ENCODE measurements at places on chromosomes 3 and 15.

GRCh38 chr3:130711565-130712324 lies 34.9 kb downstream of the PIK3R4 start:
- no peak for DNase-seq

DNA sequence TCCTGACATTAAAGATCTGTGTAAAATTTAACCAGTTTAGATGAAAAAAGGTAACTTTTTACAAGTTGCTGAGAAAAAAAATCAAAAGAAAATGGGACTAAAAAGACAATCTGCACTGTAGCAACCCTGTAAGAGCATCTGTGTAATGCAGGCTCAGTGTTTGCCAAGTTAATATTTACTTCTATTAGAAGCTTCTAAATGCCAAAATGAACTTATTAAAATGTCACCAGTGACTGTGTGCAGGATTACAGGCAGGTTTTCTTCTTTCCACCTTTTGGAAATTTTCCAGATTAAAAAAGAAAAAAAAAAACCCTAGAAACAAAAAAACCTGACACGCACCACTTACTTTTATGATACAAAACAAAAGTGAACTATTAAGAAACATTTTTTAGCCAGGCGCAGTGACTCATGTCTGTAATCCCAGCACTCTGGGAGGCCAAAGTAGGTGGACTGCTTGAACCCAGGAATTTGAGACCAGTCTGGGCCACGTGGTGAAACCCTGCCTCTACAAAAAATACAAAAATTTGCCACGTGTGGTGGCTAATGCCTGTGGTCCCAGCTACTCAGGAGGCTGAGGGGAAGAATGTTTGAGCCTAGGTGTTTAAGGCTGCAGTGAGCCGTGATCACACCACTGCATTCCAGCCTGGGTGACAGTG lies 87.2 kb downstream of the TJP1 start:
- DNase-seq = no peak

GRCh38 chr3:179865861-179866505 lies 170.8 kb downstream of the PEX5L start:
- no peak for DNase-seq

- DNase-seq = peak; percentile 67
Observed at GRCh38 chr15:52208306-52208946, 17.2 kb upstream of the GNB5 start.

- DNase-seq = no peak
Observed at GRCh38 chr3:177776661-177777101, 579.4 kb upstream of the TBL1XR1 start.

- no peak for DNase-seq
Observed at GRCh38 chr3:186425788-186426730, 64.0 kb upstream of the DGKG start.

DNA sequence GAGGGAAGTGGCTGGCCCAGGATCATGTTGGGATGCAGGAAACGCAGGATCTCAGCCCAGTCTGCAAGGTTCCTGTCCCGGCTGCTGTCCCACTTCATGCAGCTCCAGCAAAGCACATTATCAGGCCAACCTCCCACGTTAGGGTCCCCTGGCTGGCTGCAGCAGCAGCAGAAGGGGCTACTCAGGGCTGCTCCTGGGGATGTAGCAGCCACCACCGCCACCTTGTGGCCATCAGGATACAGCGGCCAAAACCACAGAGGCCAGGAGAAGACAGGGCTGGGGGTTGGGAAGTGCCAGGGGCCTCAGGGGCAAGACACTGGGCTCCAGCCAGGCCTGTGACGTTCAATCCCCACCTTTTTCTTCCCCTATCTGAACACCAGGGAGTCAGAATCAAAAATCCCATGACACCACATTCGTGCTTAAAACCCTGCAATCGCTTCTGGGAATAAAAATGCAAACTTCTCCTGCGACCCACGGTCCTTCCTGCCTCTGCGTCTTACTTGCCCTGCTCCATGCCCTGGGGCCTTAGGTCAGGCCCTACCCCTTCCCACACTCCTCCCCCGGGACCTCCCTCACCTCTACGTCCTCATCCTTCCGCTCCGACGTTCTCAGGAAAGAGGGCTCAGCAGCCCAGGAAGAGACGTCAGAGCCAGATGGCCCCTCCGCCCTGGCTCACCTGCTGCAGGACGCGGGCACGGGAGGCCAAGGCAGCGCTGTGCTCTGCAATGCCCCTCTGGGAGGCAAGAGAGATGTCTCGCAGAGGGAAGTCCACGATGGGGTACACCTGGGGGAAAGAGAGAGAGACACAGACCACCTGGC lies 21.5 kb downstream of the SSUH2 start:
- peak; percentile 24 for DNase-seq

DNA sequence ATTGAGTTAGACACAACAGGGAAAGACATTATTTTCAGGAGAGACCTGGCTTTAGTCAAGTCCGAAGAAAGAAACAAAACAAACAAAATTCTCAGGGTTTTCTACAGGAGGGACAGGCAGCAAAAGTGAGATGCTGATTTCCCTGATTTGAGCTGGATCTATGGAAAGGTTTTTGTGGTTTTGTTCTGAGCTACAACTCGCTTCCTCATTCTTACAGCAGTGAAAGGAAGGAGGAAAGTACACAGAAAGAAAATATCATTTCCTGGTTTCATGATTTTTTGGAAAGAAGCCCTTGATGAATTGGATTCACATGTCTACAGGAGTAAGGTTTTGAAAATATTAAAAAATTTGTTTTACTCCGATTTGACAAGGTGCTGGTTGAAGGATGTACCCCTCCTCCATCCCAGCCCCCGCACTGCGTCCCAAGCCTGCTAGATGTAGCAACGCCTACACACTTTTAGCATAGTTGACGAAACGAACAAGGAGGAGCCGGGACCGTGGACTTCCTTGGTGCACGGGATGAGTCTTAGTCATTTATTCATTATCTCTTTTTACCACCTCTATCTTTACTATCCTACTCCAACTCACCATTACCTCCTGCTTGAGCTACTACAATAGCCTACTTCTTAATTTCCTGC lies 10.8 kb downstream of the PRICKLE2 start:
- DNase-seq = no peak

DNA sequence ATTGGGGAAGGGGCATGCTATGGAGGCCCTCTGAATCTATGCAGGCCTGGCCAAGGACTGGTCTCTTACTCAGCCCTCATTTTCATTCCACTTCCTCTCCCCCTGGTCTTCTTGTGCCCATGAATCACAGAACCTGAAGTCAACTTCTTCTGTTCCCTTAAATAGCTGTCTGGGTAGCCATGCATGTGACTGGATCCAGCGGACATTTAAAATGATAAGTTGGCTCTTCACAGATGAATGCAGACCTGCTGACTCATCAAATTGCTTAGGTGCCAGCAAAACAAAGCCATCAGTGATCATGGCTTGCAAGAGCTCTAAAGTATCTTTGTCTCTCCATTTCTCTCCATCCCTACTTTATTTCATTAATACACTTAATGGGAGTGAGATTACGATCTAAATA lies 90.1 kb upstream of the CADPS start:
- no peak for DNase-seq

- DNase-seq = no peak
Observed at GRCh38 chr3:53555068-53555588, 60.7 kb downstream of the CACNA1D start.

- no peak for DNase-seq
Observed at GRCh38 chr15:40430271-40430805, 10.4 kb upstream of the BAHD1 start.

- no peak for DNase-seq
Observed at GRCh38 chr3:33124638-33125037, 10.8 kb downstream of the CRTAP start.

GRCh38 chr3:35919160-35919559 lies 279.8 kb downstream of the ARPP21 start:
- no peak for DNase-seq

- no peak for DNase-seq
Observed at GRCh38 chr3:8638994-8639658, 5.5 kb downstream of the SSUH2 start.

DNA sequence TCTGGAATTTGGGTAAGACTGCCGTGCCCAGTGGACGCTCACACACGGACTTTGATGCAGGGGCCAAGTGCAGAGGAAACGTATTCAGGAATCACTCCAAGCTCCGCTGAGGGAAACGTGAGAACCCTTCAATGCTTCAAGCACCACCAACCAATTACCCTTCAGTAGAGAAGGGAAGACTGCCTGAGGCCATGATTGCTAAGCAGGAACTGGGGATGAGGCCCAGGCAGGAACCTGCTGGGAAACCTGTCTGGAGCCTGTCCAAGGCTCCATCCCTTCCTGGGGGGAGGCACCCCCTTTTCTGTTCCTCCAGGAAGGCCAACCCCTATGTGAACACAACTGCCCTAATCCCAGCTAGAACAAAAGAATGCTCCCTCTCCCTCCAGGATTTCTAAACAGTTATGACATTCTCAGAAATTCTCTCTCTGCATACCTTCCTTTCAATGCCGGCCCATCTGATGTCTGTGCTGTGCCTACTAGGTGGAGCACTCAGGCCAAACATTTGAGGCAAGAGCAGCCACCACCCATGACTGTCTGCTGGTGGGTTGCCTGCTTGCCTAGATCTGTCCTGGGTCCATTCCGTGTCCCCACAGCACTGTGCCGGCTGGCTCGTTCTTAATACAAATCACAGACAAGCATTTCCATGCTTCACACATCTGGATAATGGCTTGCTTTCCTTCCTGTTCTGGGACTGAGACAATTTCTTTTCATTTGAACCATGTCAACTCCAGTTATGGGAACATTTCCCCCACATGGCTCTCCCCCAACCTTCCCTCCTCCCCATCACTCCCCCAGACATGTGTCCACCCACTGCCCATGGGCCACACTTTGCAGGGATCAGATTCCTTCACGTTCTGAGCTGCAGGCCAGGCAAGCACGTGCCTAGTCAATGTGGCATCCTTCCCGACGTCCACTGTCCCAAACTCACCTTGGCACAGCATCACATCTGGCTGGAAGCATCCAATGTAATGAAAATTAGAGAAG lies 149.4 kb downstream of the ADAMTS17 start:
- DNase-seq = no peak

- DNase-seq = no peak
Observed at GRCh38 chr3:170344971-170345370, 12.5 kb upstream of the SKIL start.

GRCh38 chr3:78668302-78668701 lies 1099.5 kb downstream of the ROBO1 start:
- DNase-seq = no peak

- no peak for DNase-seq
Observed at GRCh38 chr15:35499723-35500122, 46.2 kb downstream of the DPH6 start.

DNA sequence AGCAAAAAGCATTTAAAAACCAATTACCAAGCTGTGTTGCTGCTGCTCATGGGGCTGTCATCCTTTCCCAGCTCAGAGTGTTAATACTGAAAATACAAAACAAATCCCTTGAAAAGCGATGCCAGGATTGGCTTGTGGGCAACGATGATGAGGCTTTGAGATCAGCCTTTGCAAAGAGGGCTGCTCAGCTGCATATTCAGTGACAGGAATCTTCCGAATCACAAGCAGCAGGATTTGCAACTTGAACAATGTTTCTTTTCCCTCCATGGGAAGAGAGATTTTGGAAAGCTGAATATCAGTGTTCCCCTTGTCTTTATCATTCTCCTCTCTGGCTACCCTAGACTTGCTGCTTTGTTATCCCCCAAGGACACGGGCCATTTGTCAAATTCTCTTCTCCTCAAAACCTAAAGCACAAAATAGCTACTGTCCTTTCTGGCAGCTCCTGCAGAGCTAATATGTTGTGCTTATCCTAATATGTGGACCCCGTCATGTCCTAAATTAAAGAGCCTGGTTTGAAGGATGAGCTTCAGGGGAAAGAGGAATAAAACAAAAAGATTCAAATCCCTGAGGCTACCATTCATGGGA lies 375.8 kb downstream of the GAP43 start:
- DNase-seq = no peak

DNA sequence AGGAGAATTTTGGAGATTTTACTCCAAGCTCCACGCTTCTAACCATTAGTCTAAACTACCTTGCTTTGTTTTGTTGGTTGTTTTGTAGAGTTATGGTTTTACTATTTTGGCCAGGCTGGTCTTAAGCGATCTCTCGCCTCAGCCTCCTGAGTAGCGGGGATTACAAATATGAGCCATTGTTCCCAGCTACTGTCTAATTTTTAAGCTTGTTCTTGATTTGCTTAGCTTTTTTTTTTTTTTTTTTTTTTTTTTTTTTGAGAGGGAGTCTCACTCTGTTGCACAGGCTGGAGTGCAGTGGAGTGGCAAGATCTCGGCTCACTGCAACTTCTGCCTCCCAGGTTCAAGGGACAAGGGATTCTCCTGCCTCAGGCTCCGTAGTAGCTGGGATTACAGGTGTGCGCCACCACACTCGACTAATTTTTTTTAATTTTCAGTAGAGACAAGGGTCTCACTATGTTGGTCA lies 28.5 kb downstream of the EFCAB12 start:
- DNase-seq = no peak

GRCh38 chr3:147758771-147759170 lies 349.6 kb downstream of the ZIC1 start:
- no peak for DNase-seq

- DNase-seq = no peak
Observed at GRCh38 chr15:71348597-71348996, 233.3 kb downstream of the THSD4 start.

DNA sequence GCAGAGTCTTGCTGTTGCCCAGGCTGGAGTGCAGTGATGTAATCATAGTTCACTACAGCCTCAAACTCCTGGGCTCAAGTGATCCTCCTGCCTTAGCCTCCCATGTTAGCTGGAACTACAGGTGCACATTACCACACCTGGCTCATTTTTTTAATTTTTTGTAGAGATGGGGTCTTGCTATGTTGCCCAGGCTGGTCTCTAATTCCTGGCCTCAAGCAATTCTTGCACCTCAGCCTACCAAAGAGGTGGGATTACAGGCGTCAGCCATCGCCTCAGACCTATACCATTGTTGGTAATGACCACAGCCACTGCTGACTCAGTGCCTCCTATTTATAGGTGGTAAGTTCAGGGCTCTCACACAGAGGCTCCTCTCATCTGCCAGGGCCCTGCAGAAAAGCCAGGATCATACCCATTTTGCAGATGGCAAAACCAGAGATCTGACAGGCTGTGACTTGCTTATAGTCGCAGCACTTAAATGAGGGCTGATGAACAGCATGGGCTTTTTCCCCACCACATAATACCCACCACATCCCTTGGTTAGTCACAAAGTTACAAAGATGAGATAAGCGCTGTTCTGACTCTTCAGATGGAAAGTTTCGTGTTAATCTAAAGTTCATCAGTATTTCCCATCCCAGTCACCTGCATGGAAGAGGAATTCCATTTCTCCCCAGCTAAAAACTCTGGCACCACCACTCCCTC lies 21.8 kb upstream of the SPATA12 start:
- DNase-seq = no peak

DNA sequence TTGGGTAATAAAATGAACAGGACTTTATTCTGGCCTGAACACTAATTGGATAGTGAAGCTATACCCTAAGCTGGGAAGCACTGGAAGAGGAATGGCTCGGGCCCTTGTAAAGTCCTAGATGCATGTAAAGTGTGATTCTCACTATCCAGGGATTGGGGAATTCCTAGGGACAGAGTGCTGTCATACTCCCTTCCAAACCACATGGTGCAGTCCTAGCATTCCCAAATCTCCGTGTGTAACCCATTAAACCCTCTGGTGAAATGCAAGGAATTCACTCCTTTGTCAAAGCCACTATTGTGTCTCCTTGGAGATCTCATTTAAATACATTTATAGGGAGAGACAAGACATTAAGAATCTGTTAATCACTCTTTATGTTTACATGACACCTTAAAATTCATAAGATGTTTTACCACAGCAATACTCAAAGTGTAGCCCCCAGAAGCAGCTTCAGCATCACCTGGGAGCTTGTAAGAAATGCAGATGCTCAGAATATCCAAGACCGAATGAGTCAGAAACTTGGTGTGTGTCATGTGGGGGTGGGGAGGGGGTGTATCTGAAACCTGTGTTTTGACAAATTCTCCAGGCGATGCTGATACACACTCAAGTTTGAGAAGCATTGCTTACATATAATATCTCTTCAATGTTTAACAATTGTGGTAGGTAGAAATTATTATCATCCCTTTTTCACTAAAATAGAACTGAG lies 121.8 kb upstream of the NPHP3 start:
- DNase-seq = no peak

Data from stimulated activated CD4-positive, alpha-beta T cell treated with anti-CD3 and anti-CD28 coated beads, Interleukin-4, amount 100 ng/mL, for 4 hours (primary cell).